ENCODE measurements at places on chromosomes 13 and 19.

DNA sequence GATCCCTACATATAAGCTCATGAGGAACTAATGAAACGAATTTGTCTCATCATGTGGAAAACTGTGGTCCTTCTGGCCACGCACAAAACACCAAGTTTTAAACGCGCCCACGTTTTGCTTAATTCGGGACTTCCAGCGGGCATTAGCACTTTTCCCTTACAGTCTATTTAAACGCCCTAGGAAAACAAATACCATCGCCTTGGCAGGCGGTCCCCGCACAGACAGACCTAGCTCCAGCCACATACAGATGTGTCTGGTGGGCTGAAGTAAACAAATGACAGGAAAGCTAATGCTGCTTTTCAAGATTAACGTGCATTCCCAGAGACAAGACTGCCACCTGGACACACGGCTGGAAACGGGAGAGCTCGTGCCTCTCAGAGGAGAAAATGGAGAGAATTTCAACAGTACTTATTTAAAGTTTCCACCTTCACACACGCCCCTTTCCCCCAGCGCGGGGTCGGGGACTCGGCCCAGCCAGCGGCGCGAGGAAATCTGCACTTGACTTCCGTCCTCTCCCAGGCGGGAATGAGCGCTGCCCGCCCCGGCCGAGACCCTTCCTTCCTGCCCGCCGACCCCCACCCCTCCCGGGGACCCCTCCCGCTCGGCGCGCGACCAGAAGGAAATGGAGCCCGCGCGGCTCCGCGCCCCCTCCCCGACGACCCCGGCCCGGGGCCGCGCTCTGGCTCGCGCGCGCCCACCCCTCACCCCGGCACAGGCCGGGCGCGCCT lies 931 bp downstream of the USP12 start:
- no peak for DNase-seq

- no peak for DNase-seq
Measured at GRCh38 chr13:46106839-46107371, 2.1 kb upstream of the CPB2 start.

- no peak for DNase-seq
Measured at GRCh38 chr13:51457086-51457815, 4.4 kb upstream of the INTS6 start.

GRCh38 chr13:110506859-110507566 lies 54.5 kb downstream of the RAB20 start:
- DNase-seq, result peak; percentile 78

GRCh38 chr13:114258589-114258988 lies 22.8 kb upstream of the UPF3A start:
- DNase-seq, result no peak

DNA sequence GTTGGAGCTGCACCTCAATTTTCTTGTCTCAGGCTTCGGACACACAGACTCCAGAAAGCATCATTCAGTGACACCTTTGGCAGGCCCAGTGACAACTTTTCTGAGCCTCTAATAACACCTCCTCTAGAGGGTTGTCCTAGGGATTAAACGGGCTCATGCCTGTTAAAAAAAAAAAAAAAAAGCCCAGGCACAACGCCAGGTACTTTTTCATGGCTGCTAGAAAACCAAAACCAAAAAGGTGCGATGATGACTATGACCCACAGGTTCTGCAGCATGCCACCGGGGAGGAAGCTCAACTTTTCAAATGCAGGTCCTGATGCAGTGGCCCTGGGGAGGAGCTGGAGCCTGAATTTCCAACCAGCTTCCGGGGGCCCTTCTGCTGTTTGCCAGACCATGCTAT lies 184.2 kb downstream of the ABCC4 start:
- no peak for DNase-seq

Data from breast epithelium (tissue), 4 donors.